ENCODE measurements at places on chromosomes 6 and 20. TPM values are rescaled to one million over a fixed set of nuclear protein-coding genes. Genes with fewer than 3 reads are reported as not detected.
A peak's percentile ranks its signal among the peaks of the same experiment; 100 is the strongest.

GRCh38 chr6:167501831-167502385 is 177.0 kb downstream of the TTLL2 start:
- DNase-seq, result peak; percentile 70

- no peak for DNase-seq
Observed at GRCh38 chr6:53241938-53242337, 93.3 kb upstream of the GCM1 start.

- no peak for DNase-seq
Observed at GRCh38 chr6:41937472-41937860, 4.1 kb downstream of the CCND3 start.

- DNase-seq, result no peak
Observed at GRCh38 chr6:161750686-161751085, 476.8 kb upstream of the AGPAT4 start.

DNA sequence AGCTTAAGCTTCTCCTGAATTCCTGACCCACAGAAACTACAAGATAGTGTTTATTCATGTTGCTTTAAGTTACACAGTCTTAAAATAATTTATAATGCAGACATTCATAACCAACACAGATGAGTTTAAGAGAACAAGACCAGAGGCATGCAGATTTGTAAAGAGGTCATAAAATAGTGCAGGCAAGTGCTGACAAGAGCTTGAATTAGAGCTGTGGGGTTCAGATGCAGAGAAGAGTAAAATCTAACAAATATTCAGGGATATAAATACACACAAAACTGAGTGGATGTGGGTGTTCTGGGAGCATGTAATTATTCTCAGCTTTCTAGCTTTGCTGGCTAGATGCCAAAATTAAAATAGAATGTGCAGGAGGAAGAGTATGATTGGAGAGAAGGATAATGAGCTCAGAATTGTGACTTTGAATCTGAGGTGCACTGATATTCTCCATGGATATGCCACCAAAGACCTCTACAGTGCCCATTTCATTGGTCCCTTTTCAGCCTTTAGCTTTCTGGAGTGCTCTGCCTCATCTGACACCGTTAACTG is 291.9 kb upstream of the SGK1 start:
- DNase-seq, result no peak

- DNase-seq, result no peak
Observed at GRCh38 chr20:10792291-10792690, 118.5 kb upstream of the JAG1 start.

- DNase-seq, result no peak
Observed at GRCh38 chr6:127971945-127972391, 71.1 kb upstream of the THEMIS start.

DNA sequence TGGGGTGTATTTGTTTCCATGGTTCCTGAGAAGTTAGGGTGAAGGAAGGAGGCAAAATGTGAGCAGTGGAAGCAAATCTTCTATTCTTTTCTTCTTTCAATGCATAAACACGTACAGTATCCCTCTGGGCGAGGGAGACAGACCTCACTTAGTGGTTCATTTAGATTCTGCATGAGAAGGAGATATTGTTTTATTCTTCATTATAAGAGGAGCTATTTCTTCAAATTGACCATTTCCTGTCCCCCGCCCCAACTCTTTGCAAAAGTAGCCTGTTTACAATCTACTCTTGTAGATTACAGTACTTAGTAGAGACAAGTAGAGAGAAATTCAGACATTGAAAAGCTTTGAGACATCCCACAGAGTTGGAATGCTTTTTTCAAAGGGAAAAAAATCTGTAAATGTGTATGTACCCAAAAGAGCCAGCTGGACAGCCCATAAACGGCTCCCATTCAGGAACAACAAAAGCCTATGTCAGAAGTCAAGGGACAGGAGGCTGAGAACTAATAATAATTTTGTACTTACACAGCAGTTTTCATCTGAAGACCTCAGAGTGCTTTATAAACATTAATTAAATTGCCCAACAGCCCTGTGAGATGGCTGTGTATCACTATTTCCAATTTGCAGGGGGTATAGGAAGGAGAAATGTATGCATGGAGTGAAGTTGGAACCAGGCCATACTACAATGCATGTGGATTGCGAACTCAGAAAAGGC is 23.9 kb downstream of the CD83 start:
- DNase-seq, result no peak

GRCh38 chr6:56244089-56244488 is 3.3 kb downstream of the COL21A1 start:
- DNase-seq, result no peak

GRCh38 chr6:132788658-132789395 is 9.6 kb downstream of the SLC18B1 start:
- no peak for DNase-seq

GRCh38 chr6:89938014-89938413 is 43.7 kb downstream of the GJA10 start:
- DNase-seq, result no peak

- no peak for DNase-seq
Observed at GRCh38 chr6:73984571-73985210, 288.7 kb downstream of the CD109 start.

- no peak for DNase-seq
Observed at GRCh38 chr6:76026101-76026500, 46.4 kb downstream of the IMPG1 start.

DNA sequence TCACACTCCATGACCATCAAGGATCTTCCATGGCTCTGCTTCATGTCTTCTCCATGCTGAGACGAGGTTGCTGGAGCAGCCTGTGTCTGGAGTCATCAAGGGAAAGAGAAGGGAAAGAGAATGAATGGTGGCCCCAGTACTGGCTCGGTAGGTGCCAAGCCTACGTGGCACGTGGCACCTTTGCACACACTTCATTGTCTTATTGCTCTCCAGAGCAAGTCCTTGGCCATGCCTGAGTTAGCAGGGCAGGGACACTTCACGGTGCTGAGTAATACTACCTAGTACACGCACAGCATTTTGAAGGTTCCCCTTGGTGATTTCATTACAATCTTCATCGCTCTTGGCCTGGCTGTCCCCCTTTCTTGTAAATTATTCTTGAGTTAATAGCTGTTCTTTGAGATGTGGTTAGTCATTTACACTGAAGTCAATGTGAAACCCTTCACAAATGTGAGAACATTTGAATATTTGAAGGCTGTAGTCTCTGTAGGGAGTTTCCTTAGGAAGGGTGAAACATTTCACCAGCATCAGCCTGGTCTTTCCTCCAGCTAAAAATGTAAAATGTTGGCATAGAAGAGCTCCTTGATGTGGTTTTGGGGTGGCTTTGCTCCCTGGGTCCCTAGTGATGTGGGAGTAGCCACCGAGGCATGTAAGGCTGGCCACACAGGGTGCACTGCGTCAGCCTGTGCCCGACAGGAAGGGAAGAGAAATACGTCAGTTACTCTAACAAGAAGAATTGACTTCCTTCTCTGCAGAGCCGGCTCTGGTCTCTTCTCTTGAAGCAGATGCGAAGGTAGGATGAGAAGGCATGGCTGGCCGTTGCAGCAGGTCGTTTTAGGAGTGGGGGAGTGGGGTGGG is at the start of gene SYTL3:
Gene SYTL3, plus strand, starts transcription at position 766 of the 855 bp plus-strand sequence. CDS start 13,215 bp downstream, outside the sequence.
- peak; percentile 50 for DNase-seq

GRCh38 chr6:84641076-84641475 is 123.3 kb downstream of the TBX18 start:
- DNase-seq, result no peak

DNA sequence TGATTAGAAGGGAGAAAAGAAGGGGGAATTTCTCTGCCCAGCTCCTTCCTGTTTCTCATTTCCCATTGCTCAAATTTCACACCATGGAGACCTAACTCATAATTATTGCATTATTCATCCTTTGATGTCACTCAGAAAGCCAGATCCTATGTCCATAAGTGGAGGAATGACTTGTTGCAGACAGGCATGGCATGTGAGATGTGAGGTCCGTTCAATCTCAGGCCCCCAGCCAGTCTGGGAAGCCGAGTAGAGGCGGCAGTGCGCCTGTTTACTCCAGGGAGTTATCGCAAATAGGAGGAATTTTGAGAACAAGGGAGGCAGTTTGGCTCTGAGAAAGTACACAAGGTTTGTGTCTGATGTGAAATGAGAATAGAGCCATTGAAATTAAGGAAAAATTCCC is 26.9 kb upstream of the MOCS1 start:
- no peak for DNase-seq

- DNase-seq, result no peak
Observed at GRCh38 chr6:56231827-56232226, 15.6 kb downstream of the COL21A1 start.

DNA sequence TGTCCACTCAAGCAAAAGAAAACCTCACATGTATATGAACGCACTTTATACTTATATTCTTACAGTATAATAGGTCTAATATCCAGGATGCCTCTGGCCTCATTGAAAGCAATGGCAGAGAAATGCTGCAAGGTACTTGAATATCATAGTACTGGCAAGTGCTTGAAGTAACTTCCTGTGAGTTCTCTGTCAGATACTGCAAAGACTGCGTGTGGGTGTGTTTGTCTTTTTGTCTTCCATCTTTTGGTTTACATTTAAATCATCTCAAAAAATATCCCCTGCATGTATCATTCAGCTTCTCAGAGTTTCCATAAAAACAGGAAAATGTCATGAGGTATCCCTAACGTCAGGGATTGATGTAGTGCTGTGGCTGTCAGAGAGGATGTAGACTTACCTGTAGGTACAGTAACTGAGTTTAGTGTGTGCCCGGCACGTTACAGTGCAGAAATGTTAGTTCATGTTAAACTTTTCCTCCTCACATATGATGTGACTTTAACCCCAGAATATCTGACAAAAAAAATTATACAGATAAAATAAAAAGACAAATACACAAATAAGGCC is 184.3 kb downstream of the DST start:
- DNase-seq, result no peak

- DNase-seq, result no peak
Observed at GRCh38 chr20:10987651-10988383, 314.0 kb upstream of the JAG1 start.

DNA sequence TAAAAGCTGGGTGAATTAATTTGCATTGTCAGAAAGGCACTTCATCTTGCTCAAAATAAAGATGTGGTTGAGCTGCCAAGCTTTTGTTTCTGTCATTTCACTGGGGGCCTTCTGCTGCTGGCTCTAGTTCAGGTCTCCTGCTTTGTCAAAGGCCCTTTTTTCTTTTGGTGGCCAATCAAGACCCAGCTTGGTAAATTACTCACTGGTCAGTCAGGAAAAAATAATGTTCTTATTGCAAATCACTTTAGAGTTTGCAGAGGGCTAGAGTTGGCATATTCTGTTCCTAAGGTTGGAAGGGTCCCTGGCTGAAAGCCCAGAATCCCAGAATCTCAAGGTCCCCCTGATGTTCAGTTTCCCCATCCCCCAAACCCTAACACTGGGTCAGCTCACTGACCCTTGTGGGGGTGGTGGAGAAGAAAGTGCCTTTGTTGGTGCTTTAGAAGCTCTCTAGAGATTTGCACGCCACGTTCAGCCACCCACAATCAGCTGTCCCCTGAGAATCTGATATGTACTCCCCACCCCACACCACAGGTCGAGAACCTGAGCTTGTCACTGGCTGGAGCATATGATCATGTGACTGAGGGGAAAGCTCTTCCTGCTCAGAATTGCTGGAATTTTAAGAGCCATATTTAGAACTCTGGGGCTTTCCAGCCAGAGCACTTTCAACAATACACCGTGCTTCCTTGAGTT is 21.7 kb upstream of the BNIP5 start:
- DNase-seq, result no peak

DNA sequence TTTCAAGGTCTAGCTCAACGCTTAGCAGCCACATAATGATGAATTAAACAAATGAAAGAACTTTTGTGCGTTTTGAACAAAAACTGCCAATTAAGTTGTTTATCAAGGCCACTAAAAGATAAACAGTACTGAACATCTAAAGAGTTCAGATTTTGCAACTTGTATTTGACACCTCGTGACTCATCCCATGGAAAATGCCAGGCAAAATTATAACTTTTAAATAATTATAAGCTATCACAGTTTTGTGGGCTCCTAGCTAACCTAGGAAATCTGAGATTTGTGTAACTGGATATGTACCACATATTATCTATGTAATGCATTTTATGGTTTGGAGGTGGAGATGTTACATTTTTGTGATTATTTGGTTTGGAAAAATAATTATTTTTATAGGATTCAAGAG is 9.6 kb upstream of the BAG2 start:
- no peak for DNase-seq

- no peak for DNase-seq
Observed at GRCh38 chr6:3769610-3770009, 18.1 kb upstream of the PXDC1 start.

- no peak for DNase-seq
Observed at GRCh38 chr6:6918216-6918983, 189.4 kb upstream of the RREB1 start.

DNA sequence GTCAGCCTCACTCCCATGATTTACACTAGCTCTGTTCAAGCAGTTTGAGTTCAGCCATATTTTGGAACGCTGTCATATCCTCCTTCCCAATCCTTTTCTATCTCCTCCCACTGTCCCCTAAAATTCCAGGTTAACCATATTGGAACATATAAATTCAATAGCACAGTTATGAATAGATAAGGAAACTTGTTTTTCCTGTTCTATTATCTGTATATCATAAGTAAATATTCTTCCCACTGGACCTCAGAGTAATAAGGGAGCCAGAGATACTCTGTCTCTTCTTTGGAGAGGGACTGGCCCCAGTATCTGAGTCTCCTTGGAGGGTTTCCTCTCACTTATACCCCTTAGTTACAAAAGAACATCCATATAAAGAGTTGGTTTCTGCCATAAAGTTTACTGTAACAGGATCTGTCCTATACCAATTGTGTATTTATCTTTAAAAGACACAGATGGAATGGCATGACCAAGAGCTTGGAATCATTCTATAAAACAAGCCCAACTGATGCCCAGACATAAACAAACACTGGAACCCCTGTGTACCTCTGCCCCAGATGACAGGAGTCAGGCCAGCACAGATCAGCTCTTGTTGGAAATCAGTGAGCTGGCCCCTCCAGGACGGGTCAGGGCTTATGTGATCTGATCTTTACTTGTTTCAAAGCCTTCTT is 67.1 kb downstream of the EPB41L2 start:
- DNase-seq, result no peak

- no peak for DNase-seq
Observed at GRCh38 chr6:111192911-111193555, 105.7 kb downstream of the SLC16A10 start.

GRCh38 chr6:138410972-138411880 is 7.2 kb downstream of the HEBP2 start:
- DNase-seq, result no peak

GRCh38 chr6:7954477-7955200 is 44.1 kb upstream of the TXNDC5 start:
- DNase-seq, result no peak

Gene VSX1
- not detected for total RNA-seq

Gene MICB
- 1.3 TPM for total RNA-seq

Gene UFL1
- total RNA-seq, result 23.9 TPM

Gene HTR1E
- not detected for total RNA-seq

Gene WFDC11
- not detected for total RNA-seq

Gene AFG1L
- 9.0 TPM for total RNA-seq

Gene ADGB
- 1.6 TPM for total RNA-seq

Gene CTCFL
- not detected for total RNA-seq

Gene SLC32A1
- total RNA-seq, result 0.09 TPM

Gene CLPSL2
- not detected for total RNA-seq

Gene CRISP2
- not detected for total RNA-seq
